ENCODE measurements at places on chromosomes 3 and 15. TPM values are rescaled to one million over a fixed set of nuclear protein-coding genes. Genes with fewer than 3 reads are reported as not detected.
A peak's percentile ranks its signal among the peaks of the same experiment; 100 is the strongest.

GRCh38 chr15:85443046-85443445 lies 62.6 kb downstream of the AKAP13 start:
- DNase-seq: no peak

- no peak for DNase-seq
Measured at GRCh38 chr3:128133273-128133883, 9.8 kb upstream of the RUVBL1 start.

- peak; percentile 78 for DNase-seq
Measured at GRCh38 chr15:93027413-93027812, 61.6 kb downstream of the RGMA start.

MLF1 gene
- 11.0 TPM for total RNA-seq
